Cardiac muscle cell (in vitro differentiated cells and primary cell): ENCODE measurements at places on chromosomes 3 and 15.

DNA sequence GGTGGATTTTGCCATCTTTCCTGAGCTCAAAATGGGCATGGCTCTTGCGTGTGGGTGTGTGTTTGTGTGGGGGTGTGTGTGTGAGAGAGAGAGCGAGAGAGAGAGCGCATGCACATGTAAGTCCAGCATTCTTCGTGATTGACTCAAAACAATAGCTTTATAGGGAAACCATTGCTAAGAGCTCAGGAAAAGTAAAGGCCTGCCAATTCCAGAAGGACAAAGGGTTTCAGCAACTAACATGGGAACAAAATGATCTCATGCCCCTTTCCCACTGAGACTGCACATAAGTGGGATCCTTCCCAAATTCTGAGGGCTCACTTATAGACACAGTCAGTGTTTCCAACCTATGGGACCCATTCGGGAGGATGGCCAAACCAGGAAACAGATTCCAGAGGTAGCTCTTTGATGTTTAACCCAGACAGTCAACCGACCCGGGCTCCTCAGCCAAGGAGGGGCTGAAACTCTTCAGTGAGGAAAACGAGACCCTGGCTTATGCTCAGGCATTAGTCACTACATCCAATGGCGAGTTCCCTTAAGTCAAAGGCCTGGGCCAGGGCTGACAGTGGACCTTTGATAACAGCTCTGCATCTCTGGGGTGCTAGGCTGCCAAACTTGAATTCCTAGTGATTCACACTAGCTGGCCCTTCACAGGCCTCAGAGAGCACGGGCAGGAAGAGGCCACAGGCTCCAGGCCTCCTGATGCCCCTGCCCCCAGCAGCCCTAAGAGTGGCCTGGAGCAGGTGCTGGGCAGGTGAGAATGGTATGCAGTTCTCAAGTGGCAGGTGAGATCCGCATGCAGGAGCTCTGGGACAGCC is 305.0 kb upstream of the C2CD4B start:
- H3K4me3 ChIP-seq: no peak overlapping the region
- no peak overlapping the region for H3K27ac ChIP-seq
- peaks cover 14% of the 10 kb centered on the region for H3K4me1 ChIP-seq
- no peaks in the 10 kb centered on the region for H3K36me3 ChIP-seq
- no peak for DNase-seq

GRCh38 chr15:92870010-92870591 is 30.0 kb upstream of the CHD2 start:
- no peak for DNase-seq
- H3K4me1 ChIP-seq: peaks cover 12% of the 10 kb centered on the region
- H3K4me3 ChIP-seq: no peak overlapping the region
- no peaks in the 10 kb centered on the region for H3K36me3 ChIP-seq

DNA sequence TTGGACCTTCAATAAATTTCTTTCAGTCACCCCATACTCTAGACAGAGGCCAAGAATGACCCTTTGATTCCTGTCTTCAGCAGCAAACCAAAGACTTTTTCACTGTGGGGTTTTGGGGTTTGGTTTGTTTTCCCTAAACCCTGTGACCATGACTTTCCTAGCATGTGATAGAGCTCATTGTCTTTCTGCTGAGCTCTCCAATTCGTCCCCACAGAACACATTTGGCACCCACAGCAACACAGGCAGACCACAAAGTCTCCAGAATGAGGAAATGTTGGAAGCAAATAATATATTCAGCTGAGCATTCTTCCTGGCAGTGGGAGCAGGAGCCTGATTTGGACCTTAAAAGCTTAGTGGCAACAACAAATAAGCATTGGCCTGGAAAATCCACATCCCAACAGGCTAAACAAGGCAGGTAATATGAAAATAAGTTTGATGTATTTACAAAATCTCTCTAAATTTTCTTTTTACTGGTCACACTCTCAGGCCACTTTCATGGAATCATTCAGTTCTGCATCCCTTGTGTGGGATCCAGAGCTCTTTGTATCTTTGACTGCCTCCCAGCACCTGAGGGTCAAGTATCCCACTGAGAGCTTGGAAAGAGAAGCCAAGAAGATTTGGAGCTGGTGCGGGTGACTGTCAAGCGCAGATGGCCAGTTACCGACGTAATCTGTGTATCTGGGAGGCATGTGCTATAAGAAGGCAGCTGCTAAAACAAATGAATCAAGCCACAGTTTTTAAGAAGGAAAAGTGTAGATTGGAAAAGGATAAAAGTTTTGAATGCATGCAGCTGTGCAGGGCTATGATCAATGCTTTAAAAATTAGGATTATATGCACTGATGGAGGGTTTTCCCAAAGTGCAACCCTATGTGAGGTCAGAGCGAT is 36.5 kb upstream of the CPB1 start:
- no peaks in the 10 kb centered on the region for H3K36me3 ChIP-seq
- H3K4me1 ChIP-seq: no peaks in the 10 kb centered on the region
- peak; percentile 18 for DNase-seq
- H3K4me3 ChIP-seq: no peak overlapping the region
- H3K27ac ChIP-seq: no peak overlapping the region

DNA sequence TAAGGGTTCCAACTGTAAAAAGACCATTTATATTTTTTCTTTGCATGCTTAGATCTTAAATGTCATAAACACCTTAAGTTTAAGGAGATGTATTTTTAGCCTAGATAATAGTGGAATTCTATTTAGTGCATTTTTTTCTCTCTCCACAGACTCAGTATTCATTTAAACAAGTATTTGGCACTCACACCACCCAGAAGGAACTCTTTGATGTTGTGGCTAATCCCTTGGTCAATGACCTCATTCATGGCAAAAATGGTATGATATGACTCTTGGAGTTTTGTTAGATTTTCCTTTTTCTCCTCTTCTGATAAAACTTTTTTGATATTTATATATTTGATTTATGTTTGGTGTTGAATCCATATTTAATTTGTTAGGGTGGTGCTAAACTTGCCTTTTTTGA is 7.3 kb downstream of the KIF23 start:
- H3K4me1 ChIP-seq: peaks cover 5% of the 10 kb centered on the region
- H3K27ac ChIP-seq: no peak overlapping the region
- H3K27me3 ChIP-seq: no peaks in the 10 kb centered on the region
- H3K4me3 ChIP-seq: no peak overlapping the region
- H3K36me3 ChIP-seq: peaks cover 23% of the 10 kb centered on the region
- peak; percentile 18 for DNase-seq

GRCh38 chr3:13158871-13159270 is 85.6 kb upstream of the IQSEC1 start:
- no peak overlapping the region for H3K4me3 ChIP-seq
- H3K27ac ChIP-seq: no peak overlapping the region
- no peaks in the 10 kb centered on the region for H3K4me1 ChIP-seq
- H3K36me3 ChIP-seq: no peaks in the 10 kb centered on the region
- no peak for DNase-seq

DNA sequence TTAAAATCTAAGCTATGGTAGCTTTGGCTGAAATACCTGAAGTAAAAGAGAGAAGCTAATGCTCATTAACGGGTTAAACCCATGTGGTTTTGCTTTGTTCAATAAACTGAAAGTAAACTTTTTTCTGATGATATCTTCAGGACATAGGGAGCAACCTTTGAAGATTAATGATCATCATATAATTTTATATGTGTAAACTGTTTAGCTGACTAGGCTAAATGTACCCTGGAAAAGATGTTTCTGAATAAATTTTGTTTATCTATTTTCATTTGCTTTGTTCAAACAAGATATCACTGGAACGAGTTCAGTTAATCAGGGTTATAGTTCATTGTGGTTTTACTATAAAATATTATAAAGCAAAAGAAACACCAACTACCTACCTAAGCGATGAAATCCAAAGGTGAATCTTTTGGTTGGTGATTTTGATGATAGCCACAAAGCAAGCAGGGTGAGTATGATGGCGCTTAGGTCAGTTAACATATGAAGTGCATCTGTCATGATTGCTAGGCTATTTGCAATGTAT is 11.7 kb downstream of the SLC30A4 start:
- H3K4me3 ChIP-seq: no peak overlapping the region
- H3K4me1 ChIP-seq: no peaks in the 10 kb centered on the region
- no peak for DNase-seq
- H3K27ac ChIP-seq: no peak overlapping the region

DNA sequence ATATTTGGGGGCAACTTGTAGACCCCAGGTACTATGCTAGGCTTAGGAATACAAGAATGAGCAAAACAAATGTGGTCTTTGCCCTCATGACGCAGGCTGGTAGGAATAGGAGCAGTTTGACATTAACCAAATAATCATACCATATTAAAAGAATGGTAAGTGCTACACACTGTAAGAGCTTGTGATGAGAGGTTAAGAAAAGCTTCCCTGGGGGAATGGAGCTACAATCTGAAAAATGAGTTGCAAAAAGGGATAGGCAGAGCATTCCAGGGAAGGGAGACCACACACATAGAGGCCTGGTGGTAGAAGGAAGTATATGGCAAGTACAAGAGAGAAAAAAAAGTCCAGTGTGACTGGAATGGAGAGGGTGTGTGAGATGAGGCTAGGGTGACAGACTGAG is 37.3 kb downstream of the TMOD3 start:
- H3K4me1 ChIP-seq: no peaks in the 10 kb centered on the region
- no peak overlapping the region for H3K4me3 ChIP-seq
- peaks cover 7% of the 10 kb centered on the region for H3K36me3 ChIP-seq
- H3K27me3 ChIP-seq: no peaks in the 10 kb centered on the region

DNA sequence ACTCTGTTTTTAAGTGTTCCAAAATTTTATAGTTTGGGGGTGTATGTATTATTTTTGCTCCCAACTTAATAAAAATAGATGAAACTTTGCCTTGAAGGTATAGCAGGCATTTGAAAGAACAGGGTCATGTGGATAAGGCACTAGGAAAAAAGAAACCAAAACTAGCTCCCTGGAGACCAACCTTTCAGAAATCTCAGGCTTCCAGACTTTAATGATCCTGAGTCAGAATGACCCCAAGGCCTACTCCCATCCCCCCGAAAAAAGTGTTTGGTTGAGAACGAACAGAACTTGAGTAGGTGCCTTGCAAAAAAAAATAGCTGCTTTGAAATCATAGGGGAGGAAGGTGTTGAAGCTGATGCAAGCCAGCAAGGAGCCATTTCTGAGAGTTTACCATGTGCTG is 309.5 kb downstream of the THSD4 start:
- H3K27me3 ChIP-seq: no peaks in the 10 kb centered on the region
- H3K4me1 ChIP-seq: no peaks in the 10 kb centered on the region
- H3K27ac ChIP-seq: no peak overlapping the region
- DNase-seq: no peak
- H3K36me3 ChIP-seq: no peaks in the 10 kb centered on the region

- no peak for DNase-seq
- H3K27me3 ChIP-seq: peaks cover 13% of the 10 kb centered on the region
- H3K4me1 ChIP-seq: no peaks in the 10 kb centered on the region
- H3K27ac ChIP-seq: no peak overlapping the region
- H3K4me3 ChIP-seq: no peak overlapping the region
These were observed 5.9 kb upstream of the CD47 start for GRCh38 chr3:108096532-108097321.
